Astrocyte of the hippocampus (primary cell): ENCODE measurements at places on chromosomes 6 and 20.
A peak's percentile ranks its signal among the peaks of the same experiment; 100 is the strongest.

DNA sequence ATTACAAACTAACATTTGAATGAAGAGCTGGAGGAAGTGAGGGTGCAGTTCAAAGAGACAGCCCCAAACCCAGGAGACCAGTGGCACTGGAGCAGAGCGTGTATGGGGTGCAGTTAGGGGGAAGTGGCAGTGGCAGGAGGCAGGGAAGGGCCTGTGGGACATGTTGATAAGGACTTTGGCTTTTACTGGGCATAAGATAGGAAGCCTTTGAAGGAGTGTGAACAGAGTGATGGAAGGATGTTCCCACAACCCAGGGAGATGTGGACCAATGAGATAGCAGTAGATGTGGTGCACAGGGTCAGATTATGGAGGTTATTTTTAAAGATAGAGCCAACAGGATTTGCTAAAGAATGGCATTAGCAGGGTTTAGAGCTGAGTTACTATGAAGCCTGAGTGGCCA, 56.4 kb downstream of the AIG1 start:
- no peak for DNase-seq

DNA sequence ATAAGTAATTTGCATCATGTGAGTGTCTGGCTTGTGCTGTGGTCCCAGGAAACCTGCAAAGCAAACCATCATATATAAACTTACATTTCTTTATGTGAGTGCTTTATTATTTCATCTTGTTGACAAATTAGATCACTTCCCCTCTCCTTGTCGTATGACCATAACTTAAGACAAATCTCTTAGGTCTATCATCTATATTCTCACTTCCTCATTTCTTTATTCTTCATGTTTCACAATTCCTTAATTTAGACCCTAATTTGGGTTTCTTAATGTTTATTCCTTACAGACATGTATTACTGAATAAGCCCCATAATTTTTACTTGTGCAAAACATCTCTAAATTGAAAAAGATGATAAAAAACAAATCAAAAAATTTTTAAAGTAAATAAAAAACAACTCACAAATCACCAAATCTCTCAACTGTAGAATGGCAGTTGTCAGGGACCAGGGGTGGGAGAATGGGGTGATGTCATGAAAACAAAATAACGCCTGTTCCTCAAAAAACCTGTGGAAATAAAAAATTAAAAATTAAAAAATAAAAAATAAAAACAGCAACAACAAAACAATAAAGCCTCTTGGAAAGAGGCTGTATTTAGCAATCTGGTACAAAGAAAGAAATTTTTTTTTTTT, 49.5 kb upstream of the FBXO30 start:
- DNase-seq, result no peak

DNA sequence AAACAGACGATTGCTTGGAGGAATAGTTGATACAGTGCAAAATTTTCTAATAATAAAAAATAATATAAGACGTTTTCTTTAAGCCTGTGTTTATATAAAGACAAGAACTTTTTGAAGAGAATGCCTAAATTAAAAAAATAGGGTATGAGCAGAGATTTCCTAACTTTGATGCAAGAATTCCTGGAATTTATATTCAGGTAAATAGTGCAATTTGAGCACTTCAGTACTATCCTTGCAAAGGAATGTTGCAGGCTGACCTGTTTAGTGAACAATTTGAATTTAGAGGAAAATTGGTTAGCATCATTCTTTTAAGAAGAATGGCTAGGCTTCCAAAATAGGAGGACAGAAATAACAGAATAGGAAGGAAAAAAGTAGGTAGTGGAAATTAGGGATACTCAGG, 1172.3 kb downstream of the HACE1 start:
- no peak for DNase-seq

- no peak for DNase-seq
These were observed 196.9 kb downstream of the LRFN2 start for GRCh38 chr6:40390144-40390800.

- no peak for DNase-seq
These were observed 143.7 kb downstream of the SMOC2 start for GRCh38 chr6:168584671-168585070.

DNA sequence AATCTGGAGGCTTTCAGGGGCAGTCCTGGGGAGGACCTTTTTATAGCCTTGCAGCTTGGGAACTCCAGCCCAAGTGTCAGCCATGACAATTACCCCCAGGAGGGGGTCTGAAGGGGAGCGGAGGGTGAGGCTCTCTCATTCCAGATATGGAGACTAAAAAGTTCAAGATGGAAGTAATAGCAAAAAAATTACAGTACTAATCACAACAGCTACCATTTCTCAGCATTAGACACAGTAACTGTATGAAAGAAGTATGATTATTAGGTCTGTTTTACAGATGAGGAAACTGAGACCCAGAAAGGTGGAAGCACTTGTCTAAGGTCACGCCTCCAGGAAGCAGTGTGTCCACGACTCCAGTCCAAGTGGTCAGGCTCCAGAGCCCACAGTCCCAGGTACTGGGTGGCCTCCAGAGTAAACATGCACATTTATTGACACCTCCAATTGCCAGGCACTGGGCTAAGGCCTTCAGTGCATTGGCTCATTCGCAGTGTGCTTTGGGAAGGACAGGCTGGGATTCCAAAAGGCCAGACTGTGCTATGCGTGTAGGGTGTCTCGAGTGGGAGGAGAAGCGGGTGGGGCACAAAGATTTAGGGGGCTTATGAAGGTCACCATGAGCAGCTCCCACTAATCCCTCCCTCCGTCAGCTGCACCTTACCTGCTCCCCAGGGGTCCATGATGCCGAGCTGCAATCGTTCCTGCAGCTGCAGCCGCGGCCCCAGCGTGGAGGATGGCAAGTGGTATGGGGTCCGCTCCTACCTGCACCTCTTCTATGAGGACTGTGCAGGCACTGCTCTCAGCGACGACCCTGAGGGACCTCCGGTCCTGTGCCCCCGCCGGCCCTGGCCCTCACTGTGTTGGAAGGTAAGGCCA, 2.3 kb downstream of the NRSN2 start:
- no peak for DNase-seq

DNA sequence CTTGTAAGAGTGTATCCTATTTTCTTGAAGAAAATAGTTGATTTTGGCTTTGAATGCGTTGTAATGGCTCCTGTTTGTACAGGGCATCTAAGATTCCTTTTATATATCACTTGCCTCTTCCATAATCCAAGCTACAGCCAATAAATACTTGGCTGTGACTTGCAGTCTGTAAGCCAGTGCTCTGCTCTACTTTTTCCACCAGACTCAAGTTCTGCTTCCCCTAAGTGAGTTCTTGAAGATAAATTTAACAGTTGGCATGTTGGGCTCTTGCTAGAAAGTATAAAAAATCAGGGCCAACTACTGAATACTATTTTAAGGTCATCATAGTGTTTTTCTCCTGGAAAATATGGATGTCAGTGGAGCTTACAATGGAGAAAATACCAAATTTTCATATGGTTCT, 36.5 kb upstream of the SCGN start:
- DNase-seq, result no peak

GRCh38 chr6:109483735-109484057, 677 bp upstream of the ZBTB24 start:
- no peak for DNase-seq

DNA sequence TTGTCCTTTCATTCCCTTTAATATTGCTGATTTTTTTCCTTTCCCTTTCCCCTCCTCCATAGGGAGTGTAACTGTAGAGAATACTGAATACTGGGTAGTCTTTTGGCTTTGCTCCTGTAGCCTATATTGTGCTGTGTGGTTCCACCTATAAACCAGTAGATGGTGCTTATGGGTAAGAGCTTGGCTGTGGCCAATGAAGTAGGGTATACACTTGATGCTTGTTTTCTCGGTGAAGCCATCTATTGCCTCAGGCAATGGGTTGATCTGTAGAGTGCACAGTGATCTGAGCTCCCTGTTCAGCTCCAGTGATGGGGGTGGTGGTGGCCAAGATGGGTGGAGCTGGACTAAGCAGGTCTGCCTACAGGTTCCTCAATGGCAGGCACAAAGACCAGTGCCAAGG, 203.3 kb upstream of the IMPG1 start:
- DNase-seq, result no peak

DNA sequence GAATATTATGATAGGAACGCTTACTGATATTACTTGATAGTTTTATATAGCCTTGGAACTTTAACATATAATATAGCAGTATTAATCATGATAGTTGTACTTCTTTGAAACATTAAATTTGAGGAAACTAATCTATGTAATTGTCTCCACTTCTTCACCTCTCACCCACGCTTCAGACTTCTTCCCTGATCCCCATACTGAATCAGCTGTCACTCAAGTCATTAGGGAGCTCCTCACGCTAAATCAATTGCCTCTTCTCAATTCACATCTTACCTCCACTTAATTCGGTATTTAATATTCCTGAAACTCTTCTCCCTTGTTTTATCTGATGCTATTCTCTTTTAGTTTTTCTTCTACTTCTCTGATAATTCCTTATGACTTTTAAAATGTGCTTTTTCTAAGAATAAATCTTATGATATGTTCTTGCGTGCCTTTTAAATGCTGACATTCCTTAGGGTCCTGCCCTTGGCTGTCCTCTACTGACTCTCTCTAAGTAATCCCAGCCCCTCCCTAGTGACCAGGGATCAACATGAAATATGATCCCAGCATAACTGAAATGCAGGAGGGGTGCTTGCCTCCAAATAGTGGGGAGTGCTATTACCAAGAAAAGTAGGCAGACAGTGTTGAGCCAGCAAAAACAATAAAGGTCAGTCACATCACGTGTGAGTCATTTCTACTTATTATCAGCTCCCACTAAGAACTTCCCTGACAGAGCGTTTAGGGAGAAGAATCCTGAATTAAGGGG, 9.9 kb downstream of the ANKRD66 start:
- DNase-seq, result no peak

GRCh38 chr6:42960243-42961019, at the start of gene GNMT:
Gene GNMT (plus strand): TSS chr6:42960754. CDS start chr6:42960768, 14 bp downstream.
- peak; percentile 73 for DNase-seq

GRCh38 chr20:34546751-34547181, 11.8 kb upstream of the MAP1LC3A start:
- no peak for DNase-seq

GRCh38 chr6:89252907-89253306, 35.7 kb upstream of the GABRR1 start:
- DNase-seq, result no peak

DNA sequence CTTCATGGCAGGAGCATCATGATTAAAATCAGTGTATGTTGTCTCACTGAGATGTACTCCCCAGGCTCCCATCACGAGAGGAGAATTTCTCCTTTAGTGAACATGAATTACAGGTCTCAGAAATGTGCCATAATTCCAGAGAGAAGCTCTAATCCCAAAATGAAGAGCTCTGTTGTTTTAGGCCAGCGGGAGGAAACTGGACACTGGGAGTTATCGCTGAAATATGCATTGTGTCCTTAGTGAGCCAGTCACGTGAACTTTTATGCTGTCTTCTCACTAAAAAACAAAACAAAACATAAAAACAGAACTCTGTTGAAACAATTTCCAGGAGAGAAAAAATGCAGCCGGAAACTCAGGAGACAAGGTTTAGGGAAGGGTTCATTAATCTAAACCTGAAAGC, 315.7 kb upstream of the NT5E start:
- no peak for DNase-seq

- no peak for DNase-seq
These were observed 165.4 kb downstream of the NFATC2 start for GRCh38 chr20:51377132-51377531.

DNA sequence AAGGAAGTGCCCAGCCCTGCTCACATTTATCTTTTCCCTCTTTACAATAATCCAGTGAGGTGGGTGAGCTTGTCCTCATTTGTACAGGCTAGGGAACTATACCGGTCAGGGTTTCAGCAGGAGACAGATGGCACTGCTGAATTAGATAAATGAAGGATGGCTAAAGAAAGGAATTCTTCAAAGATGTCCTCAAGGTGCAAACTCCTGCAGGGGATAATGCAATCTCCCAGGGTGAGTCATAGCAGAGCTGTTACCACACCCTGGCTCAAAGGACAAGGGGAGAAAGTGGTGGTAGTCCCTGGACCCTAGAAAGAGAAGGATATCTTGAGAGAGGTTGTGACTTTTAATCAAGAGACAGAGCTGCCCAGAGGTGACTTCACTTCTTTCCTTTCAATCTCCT, 66.7 kb downstream of the RFPL4B start:
- DNase-seq, result no peak

DNA sequence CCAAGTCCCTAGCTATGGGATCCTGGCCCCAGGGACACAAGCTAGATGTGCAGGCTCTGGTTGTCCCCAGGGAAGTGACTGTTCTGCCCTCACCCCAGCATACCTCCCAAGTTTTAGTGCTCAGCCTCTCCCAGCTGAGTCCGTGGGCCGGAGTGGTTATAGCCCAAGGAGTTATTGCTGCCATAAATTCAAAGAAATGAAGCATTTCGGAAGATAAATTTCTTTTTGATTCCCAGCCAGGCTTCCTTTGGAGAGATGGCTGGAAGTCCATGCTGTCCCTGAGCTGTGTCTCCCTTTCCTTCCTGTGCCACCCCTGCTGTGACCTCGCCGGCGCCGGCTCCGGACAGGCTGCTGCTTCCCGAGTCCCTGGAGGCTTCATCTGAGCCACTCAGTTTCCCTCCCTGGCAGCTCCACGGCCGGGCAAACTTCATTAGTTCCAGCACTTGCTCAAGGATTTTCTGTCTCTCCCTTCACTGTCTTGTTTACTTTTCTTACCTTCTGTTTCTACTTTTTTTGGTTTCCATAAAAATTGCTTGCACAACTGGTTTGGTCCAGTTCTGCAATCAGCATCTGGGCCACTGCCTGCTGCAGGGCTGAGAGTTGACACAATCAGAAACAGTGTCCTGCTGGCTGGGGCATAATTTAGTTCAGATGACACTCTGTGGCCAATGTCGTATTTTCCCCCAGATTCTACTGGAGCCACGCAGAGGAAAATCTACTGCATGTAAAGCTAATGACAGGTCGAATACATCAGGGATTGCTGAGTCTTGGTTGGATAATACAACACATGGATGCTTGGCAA, 225.5 kb downstream of the SYNDIG1 start:
- no peak for DNase-seq

GRCh38 chr6:153367021-153367420, 235.9 kb upstream of the RGS17 start:
- DNase-seq, result no peak

- peak; percentile 25 for DNase-seq
These were observed 364.1 kb downstream of the ARHGAP18 start for GRCh38 chr6:129345890-129346289.

GRCh38 chr20:56630506-56631317, 1.6 kb downstream of the TFAP2C start:
- DNase-seq, result peak; percentile 80

GRCh38 chr6:29827579-29828470, at the start of gene HLA-G:
Gene HLA-G (plus strand): TSS chr6:29827825. CDS start chr6:29827845, 20 bp downstream.
- DNase-seq, result no peak

- DNase-seq, result no peak
These were observed 55.9 kb downstream of the TBC1D7 start for GRCh38 chr6:13272131-13273046.

GRCh38 chr20:43794326-43794725, 67.5 kb upstream of the GTSF1L start:
- peak; percentile 34 for DNase-seq

DNA sequence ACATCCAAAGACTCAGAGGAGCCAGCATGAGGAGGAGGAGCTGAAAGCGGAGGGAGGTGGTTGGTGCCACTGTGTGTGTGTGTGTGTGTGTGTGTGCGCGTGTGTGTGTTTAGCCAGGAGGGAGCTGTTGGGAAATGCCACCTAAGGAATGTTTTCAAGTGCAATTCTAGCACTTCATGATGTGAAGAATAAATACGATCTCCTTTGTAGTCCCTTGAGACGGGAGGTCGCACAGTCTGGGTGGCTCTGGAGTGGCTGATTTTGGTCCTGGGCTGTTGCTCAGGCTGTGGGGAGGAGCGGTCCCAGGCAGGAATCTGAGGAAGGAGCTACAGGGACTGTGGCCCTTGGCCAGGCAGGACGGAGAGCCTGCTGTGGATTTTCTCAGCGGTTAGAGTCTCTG, 93.7 kb downstream of the PPP1R14C start:
- DNase-seq, result no peak
